ENCODE measurements at places on chromosomes 5 and 9. TPM values are rescaled to one million over a fixed set of nuclear protein-coding genes. Genes with fewer than 3 reads are reported as not detected.

DNA sequence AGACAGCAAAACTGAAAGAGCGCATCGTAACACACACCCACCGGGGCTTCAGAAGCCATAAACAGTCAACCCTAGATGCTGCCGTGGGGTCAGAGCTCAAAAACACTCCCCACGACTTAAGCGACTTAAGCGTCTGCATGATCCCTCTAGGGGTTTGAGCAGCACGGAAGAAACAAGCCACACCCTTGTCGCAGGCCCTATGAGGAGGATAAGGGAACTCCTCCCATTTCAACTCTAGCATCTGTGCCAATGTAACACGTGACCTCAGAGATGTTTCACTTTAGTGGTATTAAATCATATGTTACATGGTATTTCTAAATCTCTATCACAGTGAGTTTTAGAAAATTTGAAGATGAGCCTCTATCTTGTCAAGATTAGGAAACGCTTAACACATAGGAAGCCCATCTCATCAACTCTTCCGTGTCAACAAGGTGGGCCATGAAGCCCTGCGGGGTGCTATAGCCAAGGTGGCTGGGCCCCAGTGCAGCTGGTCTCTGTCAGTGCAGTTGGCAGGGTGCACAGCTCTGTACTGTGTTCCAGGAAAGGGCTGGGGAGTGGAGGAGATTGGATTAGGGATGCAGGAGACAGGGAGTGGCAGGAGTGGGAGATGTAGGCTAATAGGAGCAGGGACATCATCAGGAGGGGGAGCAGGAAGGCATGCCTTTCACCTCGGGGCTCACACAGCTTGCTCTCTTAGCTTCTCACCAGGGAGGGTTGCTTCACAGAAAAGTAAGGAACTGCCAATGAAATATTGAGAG lies 33.1 kb downstream of the ZCCHC9 start:
- no peak for DNase-seq

DNA sequence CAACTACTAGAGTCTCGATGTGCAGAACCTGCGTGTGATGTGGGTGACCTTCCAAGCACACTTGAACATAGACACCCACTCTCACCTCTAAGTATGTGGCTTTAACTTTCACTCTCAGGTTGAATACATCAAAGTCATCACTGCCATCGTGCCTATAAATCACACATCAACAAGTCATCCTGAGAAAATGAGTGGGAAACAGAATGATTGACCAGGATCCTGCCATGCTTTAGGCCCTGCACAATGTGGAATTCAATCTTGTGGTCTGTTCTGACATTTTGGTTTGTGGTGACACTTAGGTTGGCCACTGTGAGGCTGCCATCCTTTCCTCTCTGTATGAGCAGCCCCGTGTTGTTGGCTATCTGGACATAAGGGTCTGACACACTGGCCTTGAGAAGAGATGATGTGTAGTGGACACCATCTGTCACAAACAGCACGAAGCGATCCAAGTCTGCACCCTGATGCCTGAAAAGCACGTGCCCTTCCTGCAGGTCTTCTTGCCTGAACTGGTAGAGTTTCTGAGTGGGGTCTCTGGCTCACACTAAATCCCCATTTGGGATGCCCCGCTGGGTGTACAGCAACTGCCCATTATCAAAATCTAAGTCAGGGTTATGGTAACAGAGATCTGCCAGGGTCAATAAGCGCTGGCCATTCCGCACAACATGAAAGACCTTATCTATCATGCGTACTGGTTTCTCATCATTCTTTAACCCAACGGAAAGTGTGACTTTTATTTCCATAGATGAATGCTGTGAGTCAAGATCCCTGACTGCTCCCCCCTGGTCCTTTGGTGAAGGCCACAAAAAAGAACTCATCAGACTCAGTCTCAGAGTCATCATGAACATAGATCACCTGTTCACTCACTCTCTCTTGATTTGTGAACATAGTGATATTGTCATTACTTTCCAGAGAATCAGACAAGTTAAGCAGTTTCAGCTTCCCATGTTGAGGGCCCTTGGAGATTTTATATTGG lies 116.6 kb downstream of the ESM1 start:
- no peak for DNase-seq

GRCh38 chr9:16653491-16654399 lies 216.7 kb downstream of the BNC2 start:
- DNase-seq: no peak

DNA sequence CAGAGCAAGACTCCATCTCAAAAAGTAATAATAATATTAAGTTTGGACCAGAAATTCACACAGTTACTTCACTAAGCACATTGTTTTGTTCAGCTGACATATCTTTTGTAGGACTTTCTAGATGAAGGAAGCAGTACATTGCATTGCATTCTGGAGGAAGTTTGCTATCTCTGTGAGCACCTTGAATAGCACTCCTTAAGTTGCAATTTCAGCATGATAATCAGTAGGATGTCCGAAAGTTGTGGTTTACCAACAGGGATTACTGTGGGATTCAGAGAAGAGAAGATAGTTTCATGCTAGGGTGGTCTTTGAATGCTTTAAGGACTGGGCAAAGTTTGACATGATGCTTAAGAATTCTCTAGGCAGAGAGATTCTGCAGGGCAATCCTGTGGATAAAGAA lies 18.4 kb upstream of the TTC23L start:
- no peak for DNase-seq

GRCh38 chr9:3525096-3525835 lies 535 bp downstream of the RFX3 start:
- DNase-seq: peak; percentile 52

- DNase-seq: no peak
Measured at GRCh38 chr9:128280084-128280622, 4.1 kb downstream of the SWI5 start.

DNA sequence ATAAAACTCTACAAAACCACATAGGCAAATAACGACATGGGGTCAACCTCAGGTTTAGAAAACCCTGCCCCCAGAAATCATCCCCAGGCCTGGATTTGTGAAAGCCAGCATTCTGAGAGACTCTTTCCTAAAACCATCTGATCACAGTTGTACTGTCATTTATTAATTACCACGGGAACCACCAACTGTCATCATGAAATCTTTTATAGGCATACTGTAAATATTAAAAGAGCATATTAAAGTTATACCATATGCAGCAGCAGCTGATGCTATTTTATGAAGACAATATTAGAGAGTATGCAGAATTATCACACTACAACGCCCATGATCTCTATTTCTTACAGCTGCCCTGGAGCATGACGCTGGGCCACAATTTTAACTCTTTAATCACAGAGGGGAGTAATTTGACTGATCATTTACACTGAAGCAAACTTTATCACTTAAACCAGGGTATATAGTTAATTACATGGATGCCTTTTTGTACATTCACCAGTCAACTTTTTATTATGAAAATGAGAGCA lies 9.0 kb upstream of the ZDHHC21 start:
- no peak for DNase-seq

DNA sequence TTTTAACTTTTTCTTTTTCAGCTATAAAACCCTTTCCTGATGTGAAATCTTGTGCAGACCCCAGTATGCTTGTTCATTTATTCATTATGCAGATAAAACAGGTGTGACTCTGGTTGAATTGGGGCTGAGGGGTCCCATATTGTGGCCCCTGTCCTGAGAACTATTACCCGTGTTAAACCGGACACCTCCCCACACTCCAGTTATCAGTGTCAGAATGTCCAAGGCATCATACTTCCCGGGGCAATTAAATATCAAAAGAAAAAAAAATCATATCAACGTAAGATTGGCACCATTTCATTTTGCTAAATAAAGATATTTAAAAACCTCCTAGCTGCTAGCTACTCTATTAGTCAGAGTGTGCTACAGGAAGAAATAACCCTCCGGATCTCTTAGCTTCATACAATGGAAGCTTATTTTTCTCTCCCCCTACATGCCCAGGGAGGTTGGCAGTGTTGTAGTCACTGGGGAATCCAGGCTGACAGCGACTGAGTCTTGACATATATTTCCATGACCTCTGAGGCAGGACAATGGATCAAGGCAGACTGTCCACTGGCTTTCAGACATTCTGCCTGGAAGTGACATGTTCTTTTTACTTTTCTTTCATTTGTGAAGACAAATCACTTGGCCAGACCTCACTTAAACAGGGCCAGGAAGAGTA lies 170.0 kb downstream of the SEC61B start:
- DNase-seq: no peak

DNA sequence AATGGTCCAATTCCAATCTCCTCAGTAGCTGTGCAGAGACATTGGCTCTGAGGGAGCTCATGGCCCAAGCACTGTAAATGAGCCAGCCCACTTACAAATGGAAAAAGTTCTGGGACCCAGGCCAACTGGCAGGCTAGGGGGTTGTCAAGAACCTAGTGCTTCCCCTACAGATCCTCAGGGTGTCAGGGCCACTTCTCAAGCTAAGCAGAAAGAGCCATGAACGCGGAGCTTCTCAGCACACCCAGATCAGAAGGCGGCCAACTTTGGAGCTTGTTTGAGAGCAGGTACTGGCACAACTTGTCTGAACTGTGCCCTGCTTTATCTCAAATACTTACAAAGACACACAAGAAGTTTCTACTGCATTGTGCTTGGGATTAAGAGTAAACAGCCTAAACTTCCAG lies 17.5 kb downstream of the TLE1 start:
- peak; percentile 91 for DNase-seq

DNA sequence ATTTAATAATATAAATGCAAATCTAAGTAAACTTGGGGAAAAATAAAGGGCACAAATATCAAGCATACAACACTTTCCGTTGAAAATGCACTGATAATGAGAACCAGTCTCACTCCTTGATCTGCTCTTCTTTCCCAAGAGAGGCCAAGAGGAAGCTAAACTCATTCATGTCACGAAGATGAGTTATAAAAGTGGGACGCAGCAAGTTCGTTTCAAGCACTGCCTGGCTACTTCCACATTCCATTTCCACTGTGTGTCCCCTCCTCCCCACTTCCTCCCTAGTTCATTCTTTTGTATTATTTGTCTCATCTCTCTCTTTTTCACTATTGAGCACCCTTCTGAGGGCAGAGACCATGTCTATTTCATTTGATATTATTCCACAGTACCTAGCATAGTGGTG lies 158.1 kb downstream of the SLC24A2 start:
- DNase-seq: no peak

GRCh38 chr5:89904442-89904841 lies 505.1 kb downstream of the CETN3 start:
- no peak for DNase-seq

GRCh38 chr5:154524859-154525258 lies 46.8 kb upstream of the HAND1 start:
- DNase-seq: no peak

- peak; percentile 77 for DNase-seq
Measured at GRCh38 chr5:149141224-149141956, at the start of gene ABLIM3. Gene ABLIM3 (plus strand): TSS chr5:149141493. CDS start chr5:149142096, 603 bp downstream.

APBA1 gene
- 1.0 TPM for total RNA-seq

TMEM215 gene
- not detected for total RNA-seq

CCL27 gene
- total RNA-seq: not detected

ZDHHC11B gene
- total RNA-seq: 11.1 TPM

TXN gene
- 60.6 TPM for total RNA-seq

GARIN3 gene
- not detected for total RNA-seq
